ENCODE measurements at places on chromosomes 12 and 14. TPM values are rescaled to one million over a fixed set of nuclear protein-coding genes. Genes with fewer than 3 reads are reported as not detected.

PLEKHG7 gene
- total RNA-seq: not detected

IQSEC3 gene
- total RNA-seq: not detected

KRT3 gene
- total RNA-seq: not detected

PMCH gene
- not detected for total RNA-seq

HOXC12 gene
- 5.1 TPM for total RNA-seq

KRT79 gene
- total RNA-seq: not detected

GRCh38 chr12:92533280-92533890 lies 169.4 kb upstream of the PLEKHG7 start:
- no peak for DNase-seq

GRCh38 chr12:124732275-124733075 lies 131.2 kb downstream of the SCARB1 start:
- no peak for DNase-seq

DNA sequence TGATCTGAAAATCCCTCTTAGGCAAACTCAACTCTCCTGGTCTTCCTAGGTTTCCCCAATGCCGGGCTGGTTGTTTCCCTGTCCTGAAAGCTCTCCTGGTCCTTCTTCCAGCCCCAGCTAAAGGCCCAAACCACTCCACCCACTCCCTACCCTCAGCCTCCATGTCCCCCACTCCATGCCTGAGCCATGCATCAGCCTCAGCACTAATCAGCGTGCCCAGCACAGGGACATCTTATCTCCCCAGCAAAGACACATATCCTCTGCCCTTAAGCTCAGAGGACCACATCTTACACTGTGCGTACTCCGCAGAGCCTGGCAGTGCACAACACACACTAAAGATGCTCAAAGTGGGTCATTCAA lies 25.9 kb downstream of the ACTN1 start:
- DNase-seq: no peak

DNA sequence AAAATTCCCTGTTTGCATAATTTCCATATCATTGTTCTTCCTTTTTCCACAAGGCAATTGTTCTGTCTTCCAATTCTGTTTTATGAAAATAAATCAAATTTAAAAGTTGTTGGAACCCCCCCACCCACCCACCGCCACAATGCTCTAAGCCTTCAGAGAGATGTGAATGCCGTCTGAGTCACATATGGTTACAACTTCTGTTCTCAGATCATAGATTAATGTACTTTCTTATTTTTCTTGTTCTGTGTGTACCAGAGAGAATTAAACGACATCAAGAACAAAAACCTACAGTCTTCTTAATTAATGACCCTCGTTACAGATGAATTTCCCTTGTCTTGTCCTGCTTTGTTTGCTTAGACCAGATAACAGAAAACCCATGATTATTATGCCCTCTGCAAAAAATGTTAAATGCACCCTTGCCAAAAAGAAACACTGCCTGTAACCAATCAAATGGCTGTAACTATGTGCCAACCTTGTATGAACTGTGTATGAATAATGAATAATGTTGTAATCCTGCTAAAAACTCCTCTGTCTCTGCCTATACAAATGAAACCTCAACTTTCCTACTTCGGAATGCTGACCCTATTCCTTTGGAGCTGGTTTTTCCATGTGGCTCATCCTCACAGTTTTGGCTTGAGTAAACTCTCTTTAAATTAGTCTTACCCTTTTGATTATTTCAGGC lies 14.0 kb downstream of the OR6S1 start:
- DNase-seq: no peak

GRCh38 chr12:124616394-124617221 lies 49.2 kb upstream of the NCOR2 start:
- no peak for DNase-seq

DNA sequence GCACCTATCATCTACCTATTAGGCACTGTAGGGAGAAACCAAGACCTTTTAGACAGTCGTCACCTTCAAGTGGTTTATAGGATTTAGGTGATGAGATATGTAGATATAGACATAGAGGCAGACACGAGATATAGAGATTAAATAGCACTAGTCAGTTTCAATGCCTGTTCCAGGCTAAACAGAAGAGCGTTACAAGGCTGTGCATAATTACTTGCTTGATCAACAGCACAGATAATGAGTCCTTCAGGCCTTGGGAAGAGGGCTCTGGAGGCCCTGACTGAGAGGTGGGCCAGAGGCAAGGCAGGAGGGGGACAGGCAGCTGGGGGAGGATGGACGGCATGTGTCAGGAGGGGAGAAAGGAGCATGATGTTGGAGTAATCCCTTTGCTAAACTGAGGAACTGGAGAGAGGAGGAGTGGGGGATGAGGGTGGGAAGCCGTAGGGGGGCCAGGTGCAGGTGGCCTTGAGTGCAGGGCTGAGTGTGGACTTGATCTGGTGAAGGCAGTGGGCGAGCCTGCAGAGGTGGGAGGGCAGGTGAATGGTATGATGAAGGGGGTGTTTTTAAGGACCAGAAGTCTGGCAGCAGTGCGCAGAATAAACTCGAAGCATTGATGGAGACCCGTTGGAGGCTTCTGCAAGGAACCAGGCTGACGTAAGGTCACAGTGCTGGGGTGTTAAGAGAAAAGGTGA lies 43.9 kb upstream of the ATP23 start:
- DNase-seq: no peak

DNA sequence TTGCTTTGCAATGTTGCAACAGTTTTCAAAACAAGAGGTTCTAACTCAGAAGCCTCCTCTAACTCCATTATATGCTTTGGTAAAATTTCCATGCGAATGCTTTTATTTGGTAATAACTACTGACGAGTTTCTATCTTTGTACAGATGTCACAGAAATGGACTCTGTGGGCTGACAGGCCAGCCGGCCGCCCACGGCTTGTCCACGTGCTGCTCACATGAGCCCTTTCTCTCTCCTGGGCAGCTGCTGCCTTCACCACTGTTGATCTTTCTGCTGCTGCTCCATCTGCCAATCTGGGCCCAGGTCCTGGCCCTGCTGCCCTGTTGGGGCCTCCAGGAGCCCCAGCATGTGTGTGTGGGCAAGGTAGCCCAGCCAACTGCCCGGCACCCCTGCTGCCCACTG lies 168.2 kb upstream of the TMEM132C start:
- DNase-seq: no peak

DNA sequence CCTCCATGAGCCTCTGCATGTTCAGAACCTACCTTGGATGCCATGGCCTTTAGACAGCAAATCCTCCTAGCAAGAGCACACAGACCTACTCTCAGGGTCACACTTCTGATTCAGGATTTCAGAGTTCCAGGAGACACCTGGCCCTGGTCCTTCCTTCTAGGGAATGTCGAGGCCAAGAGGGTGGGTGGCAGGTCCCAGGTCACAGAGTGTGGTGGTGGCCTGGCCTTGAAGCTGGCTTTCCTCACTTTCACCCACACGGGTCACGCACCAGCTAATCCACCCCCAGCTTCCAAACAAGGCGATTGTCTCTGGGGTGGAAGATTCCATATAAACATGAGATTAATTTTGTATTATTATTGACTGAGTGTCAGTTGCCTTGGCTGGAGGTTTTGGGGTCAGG lies 328.3 kb upstream of the RTL1 start:
- no peak for DNase-seq

GRCh38 chr12:3379079-3379478 lies 111.9 kb upstream of the PRMT8 start:
- DNase-seq: no peak

DNA sequence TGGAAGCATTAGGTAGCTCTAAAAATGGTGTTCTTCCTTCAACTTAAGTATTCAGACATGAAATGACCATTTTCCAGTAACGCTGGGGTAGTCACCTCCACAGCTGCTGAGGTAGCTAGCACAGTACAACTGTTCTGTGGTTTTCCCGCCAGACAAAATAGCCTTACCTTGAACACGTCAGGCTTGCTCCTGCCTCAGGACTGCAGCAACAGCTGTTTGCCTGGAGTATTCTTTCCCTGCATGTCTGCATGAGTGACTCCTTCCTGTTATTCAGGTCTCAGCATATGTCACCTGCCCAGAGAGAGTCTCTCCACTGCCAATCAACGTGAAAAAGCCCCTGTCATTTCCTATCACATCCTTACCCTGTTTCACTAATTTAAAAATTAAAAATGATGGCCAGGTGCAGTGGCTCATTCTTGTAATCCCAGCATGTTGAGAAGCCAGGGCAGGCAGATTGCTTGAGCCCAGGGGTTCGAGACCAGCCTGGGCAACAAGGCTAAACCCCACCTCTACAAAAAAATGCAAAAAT lies 37.9 kb downstream of the WDR89 start:
- no peak for DNase-seq
